Posterior vena cava (tissue), 2 donors: ENCODE measurements at places on chromosomes 1 and 21. TPM values are rescaled to one million over a fixed set of nuclear protein-coding genes. Genes with fewer than 3 reads are reported as not detected.

The OR2T29 gene
- total RNA-seq: not detected

The VAV3 gene
- 7.3 TPM for total RNA-seq

The VPS72 gene
- 38.5 TPM for total RNA-seq

The HCRTR1 gene
- total RNA-seq: not detected

The NEXN gene
- 202 TPM for total RNA-seq

The ABCA4 gene
- 0.33 TPM for total RNA-seq

The MYCL gene
- 0.51 TPM for total RNA-seq

The SAMSN1 gene
- 10.1 TPM for total RNA-seq

The PLEKHG5 gene
- total RNA-seq: 13.0 TPM

The TDRD10 gene
- total RNA-seq: 3.4 TPM

The PDZK1 gene
- 0.29 TPM for total RNA-seq

The CRP gene
- 0.65 TPM for total RNA-seq

- peak; percentile 72 for DNase-seq
These were observed 26.3 kb downstream of the PCSK9 start for GRCh38 chr1:55065648-55066047.

DNA sequence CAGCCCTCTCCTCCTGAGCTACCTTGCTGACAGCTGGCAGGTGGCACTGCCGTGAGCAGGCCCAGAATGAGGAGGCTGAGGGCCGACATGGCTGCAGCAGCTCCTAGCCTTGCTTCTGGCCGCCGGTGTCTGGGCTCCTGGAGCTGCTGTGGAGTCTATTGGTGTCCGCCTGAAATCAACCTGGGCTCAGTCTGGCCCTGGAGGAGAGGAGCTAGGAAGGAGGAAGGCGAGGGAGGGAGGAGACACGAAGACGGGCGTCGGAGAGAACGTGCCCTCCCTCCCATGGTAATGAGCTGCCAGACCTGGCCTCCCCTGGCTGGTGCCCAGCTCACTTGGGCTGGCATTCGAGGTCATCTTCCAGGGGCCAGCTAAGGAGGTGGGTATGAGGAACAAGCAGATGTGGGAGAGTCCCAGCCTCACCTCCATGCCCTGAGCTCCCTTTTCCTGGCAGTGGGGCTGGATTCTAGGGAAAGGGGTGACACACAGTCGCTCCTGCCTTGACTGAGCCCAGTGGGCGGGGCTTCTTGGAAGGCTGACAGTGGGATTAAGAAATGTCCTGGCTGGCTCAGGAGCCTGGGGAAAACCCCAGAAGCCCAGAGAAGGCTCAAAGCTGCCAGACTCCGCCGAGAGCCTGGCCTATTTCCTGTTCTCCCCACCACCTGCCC, at the start of gene PDZK1IP1:
Gene PDZK1IP1, minus strand, starts transcription at position 193 of the 665 bp plus-strand sequence. Its CDS starts 104 bp downstream, at position 89.
- peak; percentile 94 for DNase-seq

DNA sequence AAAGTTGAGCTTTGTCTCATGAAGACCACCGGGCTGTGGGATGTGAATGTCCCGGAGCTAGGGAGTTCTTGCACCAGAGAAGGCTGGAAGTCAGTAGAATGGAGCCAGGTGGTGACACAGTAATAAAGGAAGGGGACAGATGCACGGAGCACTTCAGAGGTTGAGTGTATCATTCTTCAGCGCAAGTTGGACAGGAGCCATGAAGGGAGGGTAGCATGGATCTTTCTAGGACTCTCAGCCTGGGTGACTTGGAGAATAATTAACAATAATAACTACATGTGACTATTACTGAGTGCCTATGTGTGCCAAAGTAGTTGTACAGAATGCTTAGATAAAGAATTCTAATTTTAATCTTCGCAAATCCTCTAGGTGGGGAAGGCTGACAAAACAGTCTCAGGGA, 258.7 kb upstream of the AJAP1 start:
- no peak for DNase-seq

DNA sequence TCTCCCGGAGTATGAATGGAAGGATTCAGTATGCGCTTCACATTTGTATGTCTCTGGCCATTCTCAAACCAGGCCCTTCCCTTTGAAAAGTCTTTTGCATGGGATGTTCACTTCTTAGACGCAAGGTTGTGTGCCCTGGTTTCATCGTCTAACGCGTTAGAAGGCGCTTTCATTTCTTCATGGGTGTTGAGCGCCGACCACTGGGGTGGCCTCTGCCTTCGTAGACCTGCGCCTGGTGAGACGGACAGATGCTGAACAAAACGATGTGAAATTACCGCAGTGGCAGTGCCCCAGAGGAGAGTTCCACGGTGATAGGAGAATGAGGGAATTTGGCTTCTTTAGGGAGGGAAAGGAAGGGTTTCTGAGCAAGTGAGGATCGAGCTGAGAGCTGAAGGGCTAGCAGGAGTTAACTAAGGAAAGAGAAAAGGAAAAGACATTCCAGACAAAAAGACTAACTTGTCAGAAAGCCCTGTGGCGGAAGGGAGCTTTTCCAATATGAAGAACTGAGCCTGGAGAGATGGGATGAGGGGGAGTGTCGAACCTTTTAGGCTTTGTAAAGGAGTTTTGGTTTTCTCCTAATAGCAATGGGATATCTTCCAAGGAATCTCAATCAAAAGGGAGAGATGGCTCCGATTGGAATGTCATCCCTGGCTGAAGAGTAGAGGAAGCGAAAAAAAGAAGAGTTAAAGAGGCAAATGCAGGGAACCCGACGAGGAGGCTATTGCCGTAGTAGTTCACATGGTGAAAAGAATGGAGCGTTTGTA, 951 bp downstream of the GGPS1 start:
- DNase-seq: no peak

DNA sequence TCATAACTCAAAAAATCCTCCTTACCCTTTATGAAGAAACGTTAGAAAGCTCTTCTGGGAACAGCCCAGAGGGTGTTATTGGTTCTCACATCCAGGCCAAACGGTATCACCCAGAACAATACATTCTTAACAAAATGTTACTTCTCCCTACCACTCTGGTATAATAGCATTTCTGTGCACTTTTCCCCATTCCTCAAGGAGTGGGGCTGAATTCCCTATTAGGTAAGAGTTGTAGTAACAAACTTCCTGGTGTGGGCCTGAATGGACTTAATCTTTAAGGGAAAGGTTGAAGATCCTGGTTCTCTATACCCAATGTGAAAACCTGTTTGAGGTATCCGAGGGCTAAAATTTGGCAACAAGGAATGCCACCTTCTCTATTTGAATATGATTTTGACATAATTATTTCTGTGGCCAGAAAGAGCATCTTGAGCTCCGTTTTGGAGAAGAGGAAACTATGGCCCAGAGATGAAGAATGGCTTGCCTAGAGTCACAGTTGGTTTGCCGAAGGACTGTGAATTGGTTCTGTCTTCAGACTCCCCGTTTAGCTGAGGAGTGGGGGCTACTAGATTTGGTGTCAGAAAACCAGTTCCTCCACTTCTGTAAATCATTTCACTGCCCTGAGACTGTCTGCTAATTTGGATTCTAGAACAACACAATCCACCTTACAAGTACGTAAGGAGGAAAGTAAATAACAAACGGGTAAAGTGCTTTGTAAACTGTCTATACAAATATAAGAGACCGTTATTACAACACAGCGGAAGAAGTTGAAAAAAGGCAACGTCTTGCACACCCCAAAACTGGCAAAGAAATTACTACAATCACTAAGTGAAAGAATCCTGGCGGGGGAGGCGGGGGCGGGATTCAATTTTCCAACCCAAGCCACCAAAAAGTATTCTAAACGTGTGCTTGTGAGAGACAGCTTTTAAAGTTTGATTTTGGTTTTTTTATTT, 2.3 kb downstream of the ANP32E start:
- no peak for DNase-seq

GRCh38 chr1:40676501-40676900, 11.0 kb upstream of the RIMS3 start:
- DNase-seq: no peak

GRCh38 chr1:50474859-50475809, 51.9 kb upstream of the DMRTA2 start:
- DNase-seq: no peak

- DNase-seq: no peak
These were observed 57.8 kb upstream of the USP24 start for GRCh38 chr1:55272994-55273393.

DNA sequence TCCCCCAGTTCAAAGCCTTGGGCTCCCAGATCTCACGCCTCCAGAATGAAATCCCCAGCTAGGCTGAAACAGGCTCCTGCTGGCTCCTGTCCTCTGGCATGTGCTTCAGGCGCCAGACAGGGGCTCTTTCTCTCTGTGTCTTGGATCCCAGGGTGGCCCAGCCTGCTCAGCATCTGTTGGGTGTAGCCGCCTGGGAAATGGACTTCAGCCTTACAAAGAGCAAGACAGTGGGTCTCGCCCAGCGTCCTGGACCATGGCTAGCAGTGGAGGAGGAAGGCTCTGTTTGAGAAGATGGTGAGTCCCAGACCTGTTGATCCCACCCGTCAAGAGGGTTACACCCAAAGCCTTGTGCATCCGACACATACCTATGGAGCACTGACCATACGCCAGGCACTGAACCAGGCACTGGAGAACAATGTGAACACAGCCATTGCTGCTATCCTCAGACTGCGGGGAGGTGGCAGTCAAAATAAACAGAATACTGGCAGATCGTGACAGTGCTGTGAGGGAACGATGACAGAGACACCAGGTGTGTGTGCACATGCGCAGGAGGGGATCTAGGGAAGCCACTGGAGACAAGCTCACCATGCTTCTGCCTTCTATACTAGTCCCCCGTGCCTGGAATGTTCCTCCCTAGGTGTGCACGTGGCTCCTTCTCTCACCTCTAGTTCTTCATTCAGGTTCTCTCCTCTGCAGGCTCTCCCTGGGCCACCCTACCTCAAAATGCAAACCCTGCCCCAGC, 93.0 kb upstream of the GCLM start:
- no peak for DNase-seq

- DNase-seq: peak; percentile 85
These were observed 7.9 kb downstream of the ADAMTSL4 start for GRCh38 chr1:150557065-150557600.

- DNase-seq: no peak
These were observed 157.0 kb downstream of the LYPLAL1 start for GRCh38 chr1:219330669-219331068.

- no peak for DNase-seq
These were observed 1.9 kb upstream of the MEF2D start for GRCh38 chr1:156502391-156502893.

DNA sequence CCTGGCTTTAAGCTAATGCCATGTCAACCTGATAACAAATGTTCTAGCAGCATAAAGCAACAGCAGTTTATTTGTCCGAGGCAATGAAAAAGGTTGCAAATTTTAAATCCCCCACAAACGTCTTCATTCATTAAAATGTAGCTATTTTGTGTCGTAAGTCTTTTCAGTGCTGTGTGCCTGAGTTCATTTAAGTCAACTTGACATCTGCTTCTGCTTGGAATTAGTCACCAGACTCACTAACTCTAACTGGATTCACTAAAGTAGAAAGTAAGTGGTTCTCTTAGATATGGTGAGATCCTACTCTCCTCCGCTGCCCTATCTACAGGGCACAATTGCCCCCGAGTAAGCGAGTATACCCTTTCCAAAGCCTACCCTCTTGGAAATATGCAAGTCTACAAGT, 118.4 kb upstream of the CHRM3 start:
- no peak for DNase-seq

- no peak for DNase-seq
These were observed 310.8 kb downstream of the USP25 start for GRCh38 chr21:16040601-16041000.

DNA sequence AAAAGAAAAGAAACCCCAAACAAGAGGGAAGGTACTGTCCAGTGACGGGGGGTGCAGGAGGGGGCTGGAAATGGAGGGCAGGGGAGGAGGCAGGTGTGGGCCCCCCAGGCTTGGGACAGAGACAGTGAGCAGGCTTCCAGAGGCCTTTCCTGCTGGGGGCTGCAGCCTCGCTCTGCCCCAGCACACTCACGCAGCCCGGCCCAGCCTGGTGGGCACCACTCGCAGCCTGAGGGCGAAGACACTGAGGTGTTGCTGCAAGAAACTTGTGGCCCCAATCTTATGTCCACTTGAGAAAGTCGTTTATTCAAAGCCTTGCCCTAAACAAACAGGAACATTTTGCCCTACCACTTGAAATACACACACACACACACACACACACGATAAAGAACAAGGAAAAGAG, 274.4 kb downstream of the PCP4 start:
- no peak for DNase-seq

GRCh38 chr1:228753786-228754360, 18.6 kb downstream of the RHOU start:
- DNase-seq: no peak

GRCh38 chr21:44480200-44481053, 25.1 kb downstream of the LRRC3 start:
- DNase-seq: peak; percentile 73

- DNase-seq: no peak
These were observed 1144.6 kb upstream of the ADGRL2 start for GRCh38 chr1:80656014-80656636.

DNA sequence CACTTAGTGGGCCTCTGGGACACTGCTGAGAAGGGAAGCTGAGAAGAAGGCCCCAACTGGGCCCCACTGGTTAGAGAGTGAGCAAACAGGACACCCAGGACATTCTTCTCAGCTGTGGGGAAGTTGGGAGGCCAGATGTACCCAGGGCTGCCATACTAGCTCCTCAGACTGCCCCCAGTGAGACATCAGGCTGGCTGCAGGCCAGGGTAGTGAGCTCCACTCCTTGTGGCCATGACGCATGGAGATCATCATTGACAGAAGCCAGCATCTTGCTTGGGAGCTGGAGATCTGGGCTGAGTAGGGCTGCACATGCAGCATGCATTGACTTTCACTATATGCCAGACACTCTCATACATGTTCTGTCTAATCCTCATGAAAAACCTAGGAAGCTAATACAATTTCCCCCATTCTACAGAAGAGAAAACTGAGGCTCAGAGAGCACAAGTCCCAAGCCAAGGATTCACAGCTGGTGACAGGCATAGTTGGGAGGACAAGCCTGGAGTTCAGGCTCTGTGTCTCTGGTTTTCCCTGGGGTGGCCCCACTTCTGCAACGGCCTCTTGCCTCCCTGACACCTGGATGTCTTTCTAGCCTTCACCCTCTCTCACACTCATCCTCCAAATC, 24.1 kb upstream of the MYCL start:
- DNase-seq: no peak

DNA sequence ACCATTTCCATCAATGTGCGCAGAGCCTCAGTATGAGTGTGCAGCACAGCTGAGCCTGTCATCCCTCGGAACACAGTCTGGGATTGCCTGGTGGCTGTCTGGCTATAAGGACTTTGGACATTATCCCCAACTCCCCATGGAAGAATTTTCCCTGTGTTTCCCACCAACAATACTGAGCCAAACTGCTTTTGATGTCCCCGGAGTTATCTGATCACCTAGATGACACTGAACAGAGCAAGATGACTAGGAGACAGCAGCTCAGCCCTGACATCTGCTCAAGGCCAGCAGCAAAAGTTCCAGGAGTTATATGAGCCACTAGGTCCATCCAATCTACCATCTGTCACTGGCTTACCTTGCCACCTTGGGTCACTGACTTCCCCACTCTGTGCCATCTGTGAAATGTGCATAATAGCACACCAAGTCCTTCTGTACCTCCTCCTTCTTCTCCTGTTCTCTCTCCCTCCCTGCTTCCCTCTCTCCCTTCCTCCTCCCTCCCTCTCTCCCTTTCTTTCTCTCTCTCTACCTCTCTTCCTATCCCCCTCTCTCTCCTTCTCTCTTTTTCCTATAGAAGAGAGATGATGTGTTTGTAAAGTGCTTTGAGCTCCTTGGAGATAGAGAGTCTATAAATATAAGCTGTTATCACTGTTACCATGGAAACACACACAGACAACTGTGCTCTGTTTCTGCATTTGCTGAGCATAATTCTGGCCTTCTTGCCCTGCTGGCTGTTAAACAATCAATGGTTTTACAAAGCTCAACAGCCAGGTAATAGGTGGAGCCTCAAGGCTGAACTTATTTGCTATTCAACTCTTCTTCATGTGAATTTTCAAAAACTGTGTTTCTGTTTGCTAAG, 19.7 kb upstream of the ATP1B1 start:
- no peak for DNase-seq

- DNase-seq: no peak
These were observed 420.6 kb downstream of the SIPA1L2 start for GRCh38 chr1:232209357-232209756.
